K562 (cell line): ENCODE measurements at places on chromosomes 7 and 10. TPM values are rescaled to one million over a fixed set of nuclear protein-coding genes. Genes with fewer than 3 reads are reported as not detected.

Gene TBC1D12
- 5.2 and 5.7 TPM in 2 replicates for total RNA-seq

Gene CHN2
- total RNA-seq, result 0.38 and 0.44 TPM in 2 replicates

Gene GIMAP6
- 0.38 and 0.49 TPM in 2 replicates for total RNA-seq

Gene SAMD9
- 2.5 and 2.7 TPM in 2 replicates for total RNA-seq

Gene DMBT1
- 0.07 TPM in 2 replicates for total RNA-seq

Gene GNGT1
- total RNA-seq, result 0.78 and 0.83 TPM in 2 replicates

Gene NKX1-2
- 0.04 TPM in 1 of 2 replicates, not detected in the other for total RNA-seq

Gene LIPM
- not detected in 2 replicates for total RNA-seq

Gene GDF10
- 0.11 TPM in 1 of 2 replicates, not detected in the other for total RNA-seq

Gene FAM221A
- not detected in 2 replicates for total RNA-seq

Gene ZNF488
- total RNA-seq, result 0.07 and 0.11 TPM in 2 replicates

Gene AKR1C8
- total RNA-seq, result 0.24 TPM in 1 of 2 replicates, not detected in the other

Gene NT5C3A
- 33.1 and 36.1 TPM in 2 replicates for total RNA-seq

Gene PPP1R17
- total RNA-seq, result not detected in 2 replicates

Gene HABP2
- total RNA-seq, result 0.07 and 0.09 TPM in 2 replicates

Gene SLC26A3
- total RNA-seq, result 0.86 and 1.1 TPM in 2 replicates

Gene MALRD1
- not detected in 2 replicates for total RNA-seq

Gene VAX1
- not detected in 2 replicates for total RNA-seq

Gene CYP26C1
- 0.07 and 0.16 TPM in 2 replicates for total RNA-seq

Gene PLCE1
- total RNA-seq, result 0.02 and 0.04 TPM in 2 replicates

Gene LEP
- total RNA-seq, result not detected in 2 replicates

Gene FAM20C
- 0.09 and 0.20 TPM in 2 replicates for total RNA-seq

Gene ATRNL1
- 0.18 TPM in 2 replicates for total RNA-seq

Gene FAM237B
- not detected in 2 replicates for total RNA-seq

Gene TMEM225B
- total RNA-seq, result 0.60 and 1.3 TPM in 2 replicates

Gene VIPR2
- total RNA-seq, result 0.04 TPM in 1 of 2 replicates, not detected in the other

Gene KAZALD1
- 8.6 and 9.1 TPM in 2 replicates for total RNA-seq

Gene SLC13A1
- total RNA-seq, result 0.04 TPM in 1 of 2 replicates, not detected in the other

Gene ATP6V1F
- 378 and 393 TPM in 2 replicates for total RNA-seq

Gene EVX1
- total RNA-seq, result not detected in 2 replicates

Gene FFAR4
- total RNA-seq, result not detected in 2 replicates

Gene UCMA
- not detected in 2 replicates for total RNA-seq

Gene CAV1
- total RNA-seq, result 1.0 and 1.5 TPM in 2 replicates

Gene CRPPA
- 8.6 and 9.1 TPM in 2 replicates for total RNA-seq

Gene HOXA10
- total RNA-seq, result not detected in 2 replicates

Gene TRIM8
- total RNA-seq, result 26.0 and 27.2 TPM in 2 replicates

Gene KLF14
- not detected in 2 replicates for total RNA-seq

Gene RGS10
- 56.6 and 59.1 TPM in 2 replicates for total RNA-seq

Gene TDRD1
- total RNA-seq, result not detected in 2 replicates

Gene NSUN5
- total RNA-seq, result 108 and 115 TPM in 2 replicates

Gene MPP7
- total RNA-seq, result 0.27 and 0.38 TPM in 2 replicates

Gene PDE6C
- not detected in 2 replicates for total RNA-seq

Gene OR6B1
- total RNA-seq, result not detected in 2 replicates

Gene ADCY1
- total RNA-seq, result 0.02 and 0.16 TPM in 2 replicates

Gene STRIP2
- 50.3 and 56.3 TPM in 2 replicates for total RNA-seq

Gene FXYD4
- not detected in 2 replicates for total RNA-seq

Gene OR6V1
- total RNA-seq, result not detected in 2 replicates

Gene MARCHF5
- total RNA-seq, result 27.1 and 27.2 TPM in 2 replicates

Gene SLC18A3
- not detected in 2 replicates for total RNA-seq

Gene CTTNBP2
- 0.09 TPM in 1 of 2 replicates, not detected in the other for total RNA-seq

Gene BMPER
- total RNA-seq, result not detected in 2 replicates

Gene RNF32
- total RNA-seq, result 3.9 and 4.6 TPM in 2 replicates
